ENCODE measurements at places on chromosomes 12 and 14.

- DNase-seq = no peak
Observed at GRCh38 chr14:97802430-97803373, 1005.5 kb downstream of the VRK1 start.

DNA sequence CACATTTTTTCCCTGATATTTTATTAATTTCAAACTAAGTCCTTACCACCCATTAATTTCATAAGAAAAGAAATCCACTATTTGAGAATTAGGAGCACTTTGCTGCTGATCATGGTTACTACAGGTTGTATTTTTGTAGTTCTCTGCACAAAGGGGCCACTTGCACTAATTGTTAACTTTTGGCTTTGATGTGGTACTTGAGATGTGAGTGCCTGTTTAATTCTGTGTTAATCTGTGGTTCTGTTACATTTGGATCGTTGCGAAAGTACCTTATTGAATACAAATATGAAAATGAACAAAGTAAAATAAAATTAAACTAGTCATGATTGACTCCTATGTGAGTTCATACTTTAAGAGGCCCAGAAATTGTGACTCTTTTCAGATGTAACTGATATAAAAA is 374.9 kb upstream of the RGS6 start:
- no peak for DNase-seq

DNA sequence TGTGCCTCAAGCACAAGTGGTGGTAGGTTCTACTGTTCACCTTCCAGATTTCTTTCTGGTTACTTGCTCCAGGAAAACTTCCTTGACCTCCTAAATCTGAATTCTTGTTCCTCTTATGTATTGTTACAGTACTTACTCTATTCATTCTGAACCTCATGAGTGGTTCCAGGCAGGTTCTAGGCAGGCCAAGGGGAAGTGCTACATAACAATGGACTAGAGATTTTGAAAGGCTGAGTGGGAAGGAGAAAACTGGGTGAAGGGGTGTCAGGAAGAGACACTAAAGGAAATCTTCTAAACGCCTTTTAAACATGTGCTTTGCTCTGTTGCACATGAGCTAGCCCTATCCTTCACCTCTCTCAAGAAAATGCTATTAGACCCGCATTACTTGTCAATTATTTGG is 1.6 kb downstream of the YARS2 start:
- DNase-seq = no peak

- no peak for DNase-seq
Observed at GRCh38 chr14:51004801-51005526, 60.7 kb upstream of the PYGL start.

DNA sequence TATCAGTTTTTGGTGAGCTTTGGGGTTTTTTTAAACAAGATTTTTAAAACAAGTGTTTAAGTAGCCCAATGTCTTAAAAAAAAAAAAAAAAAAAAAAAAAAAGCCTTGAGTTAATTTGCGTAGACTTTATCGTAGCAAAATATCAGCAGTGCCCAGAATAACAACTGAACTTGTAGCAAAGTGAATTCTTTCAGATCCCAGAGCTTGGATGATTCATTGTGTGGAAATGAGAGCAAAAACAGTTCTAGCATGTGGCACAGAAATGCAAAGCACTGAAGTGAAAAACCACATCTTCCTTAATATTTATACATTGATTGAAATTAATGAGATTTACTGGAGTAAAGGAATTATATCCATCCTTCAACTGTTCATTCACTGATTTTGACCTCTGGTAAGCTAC is 258.1 kb downstream of the EGLN3 start:
- DNase-seq = no peak

DNA sequence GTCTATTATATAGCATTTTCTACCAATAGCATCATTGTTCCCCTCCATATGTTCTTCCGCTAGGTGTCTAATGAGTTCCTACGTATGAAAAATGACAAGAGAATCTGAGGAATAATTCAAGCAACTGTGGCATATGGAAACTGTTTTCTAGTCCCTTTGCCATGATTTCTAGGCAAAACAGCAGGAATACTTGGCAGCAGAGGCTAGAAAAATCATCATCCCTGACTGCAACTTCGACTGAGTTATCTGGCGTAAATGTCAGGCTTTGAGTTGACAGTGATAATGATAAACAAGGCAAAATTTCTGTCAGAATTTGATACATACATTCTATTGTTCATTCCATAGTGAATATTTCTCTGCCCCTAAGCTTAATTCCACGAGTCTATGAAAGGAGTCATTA is 572.8 kb upstream of the USP15 start:
- no peak for DNase-seq

- no peak for DNase-seq
Observed at GRCh38 chr12:2051700-2052621, 826 bp upstream of the CACNA1C start.

GRCh38 chr12:84077679-84078078 is 834.9 kb downstream of the SLC6A15 start:
- no peak for DNase-seq

DNA sequence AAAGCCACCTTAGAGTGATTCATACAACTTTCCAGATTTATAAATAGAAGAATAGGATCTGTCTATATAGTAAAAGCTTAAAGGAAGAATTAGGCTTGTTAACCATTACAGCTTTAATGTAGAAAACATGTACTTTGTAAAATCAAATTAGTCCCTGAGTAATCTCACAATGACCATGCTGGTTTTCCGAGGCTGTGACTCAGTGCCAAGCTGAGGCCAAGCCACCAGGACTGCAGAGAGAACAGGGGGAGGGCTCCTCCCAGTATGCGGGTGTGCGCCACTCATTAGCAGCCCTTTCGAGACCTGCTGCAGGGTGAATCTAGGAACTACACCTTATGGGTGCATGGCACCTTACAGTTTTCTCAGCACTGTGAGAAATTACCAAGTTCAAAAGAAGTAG is 167.0 kb downstream of the EFCAB11 start:
- DNase-seq = no peak

- DNase-seq = no peak
Observed at GRCh38 chr12:94186278-94187241, 38.2 kb downstream of the PLXNC1 start.

GRCh38 chr14:75497191-75497590 is 25.1 kb upstream of the BATF start:
- no peak for DNase-seq

DNA sequence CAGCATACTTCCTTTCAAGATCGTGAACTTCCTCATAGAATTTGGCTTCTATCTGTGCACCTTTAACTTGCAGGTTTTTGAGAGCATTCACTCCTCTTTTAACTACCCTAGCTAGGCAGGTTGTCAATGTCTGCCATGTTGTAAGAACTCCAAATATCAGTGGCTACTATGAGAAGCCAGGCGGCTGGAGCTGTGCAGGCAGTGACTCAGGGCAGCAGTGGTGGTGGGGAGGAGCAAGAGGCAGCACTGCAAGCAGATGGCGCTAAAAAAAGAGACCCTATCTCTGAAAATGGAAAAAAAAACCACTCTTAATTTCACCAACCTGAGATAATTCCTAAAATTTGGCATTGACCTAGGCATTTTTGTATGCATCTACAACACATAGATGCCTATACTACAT is 28.5 kb downstream of the YARS2 start:
- no peak for DNase-seq

GRCh38 chr14:42855085-42855484 is 1248.4 kb downstream of the LRFN5 start:
- DNase-seq = no peak

- DNase-seq = no peak
Observed at GRCh38 chr14:85234156-85235025, 295.6 kb upstream of the FLRT2 start.

GRCh38 chr12:74286254-74286653 is 251.4 kb upstream of the ATXN7L3B start:
- no peak for DNase-seq

DNA sequence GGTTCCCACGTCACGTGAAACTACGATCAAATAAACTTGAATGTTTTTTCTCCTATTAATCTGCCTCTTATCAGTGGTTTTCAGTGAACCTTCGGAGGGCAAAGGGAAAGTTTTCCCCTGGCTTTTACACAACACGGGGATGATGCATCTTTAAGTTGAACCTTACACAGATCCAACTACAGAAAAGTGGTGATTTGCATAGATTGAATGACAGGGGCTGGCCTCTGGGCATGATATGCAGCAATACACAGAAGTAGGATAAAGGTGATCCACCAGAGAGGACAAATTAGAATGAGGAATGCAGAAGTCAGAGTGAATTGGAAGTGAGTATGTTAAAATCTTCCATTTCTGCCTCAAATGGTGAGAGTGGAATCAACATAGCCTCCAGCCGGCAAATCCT is 11.6 kb downstream of the GSG1 start:
- no peak for DNase-seq

GRCh38 chr14:29627137-29627536 is 300.5 kb downstream of the PRKD1 start:
- DNase-seq = no peak

DNA sequence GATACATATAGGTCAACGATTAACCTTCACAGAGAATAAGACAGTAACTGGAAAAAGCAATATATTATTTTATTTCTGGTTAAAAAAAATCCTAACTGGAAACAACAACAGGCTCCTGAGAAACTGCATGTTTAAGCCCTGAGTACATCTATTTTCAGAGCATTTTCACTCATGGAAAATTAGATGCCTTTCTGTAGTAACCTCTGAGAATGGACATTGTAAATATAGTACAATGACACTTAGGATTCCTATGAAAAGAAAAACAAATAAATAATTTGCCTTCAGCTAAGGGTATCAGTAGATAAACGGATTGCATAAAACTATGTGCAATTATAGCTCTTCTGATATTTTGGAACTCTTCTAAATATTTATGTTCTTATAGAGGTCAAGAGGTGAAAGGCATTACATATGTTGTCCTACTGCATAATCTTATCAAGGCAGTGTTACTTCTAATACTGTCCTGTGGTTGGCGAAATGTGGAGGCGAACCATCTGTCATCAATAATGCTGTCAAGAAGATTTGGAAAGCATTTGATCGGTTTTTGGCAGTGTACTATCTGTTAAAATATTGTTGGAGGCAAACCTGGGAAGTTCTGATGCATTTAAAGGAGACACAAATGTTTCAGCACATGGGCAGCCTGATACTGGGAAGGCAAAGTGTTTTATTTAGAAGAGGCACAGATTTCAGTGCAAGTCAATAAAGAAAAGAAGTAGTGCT is 381.8 kb downstream of the BTG1 start:
- DNase-seq = no peak

- DNase-seq = no peak
Observed at GRCh38 chr12:67541625-67541991, 106.9 kb upstream of the DYRK2 start.
